Heart left ventricle (tissue), 16 donors: ENCODE measurements at places on chromosomes 1 and 21.
A peak's percentile ranks its signal among the peaks of the same experiment; 100 is the strongest.

- H3K4me3 ChIP-seq = no peak overlapping the region
- no peak for DNase-seq
- H3K27ac ChIP-seq = no peak overlapping the region
- H3K36me3 ChIP-seq = no peaks in the 10 kb centered on the region
Measured at GRCh38 chr1:38424677-38425076, 378.1 kb upstream of the POU3F1 start.

GRCh38 chr1:206422525-206422924 lies 47.8 kb upstream of the IKBKE start:
- H3K27ac ChIP-seq = no peak overlapping the region
- H3K4me3 ChIP-seq = no peak overlapping the region
- no peak for DNase-seq
- no peaks in the 10 kb centered on the region for H3K4me1 ChIP-seq
- H3K27me3 ChIP-seq = no peaks in the 10 kb centered on the region

- no peak for DNase-seq
- peaks cover 19% of the 10 kb centered on the region for H3K4me1 ChIP-seq
- H3K27ac ChIP-seq = no peak overlapping the region
Measured at GRCh38 chr21:35568643-35569042, 491.7 kb downstream of the SETD4 start.

- H3K4me3 ChIP-seq = no peak overlapping the region
- peaks cover 42% of the 10 kb centered on the region for H3K4me1 ChIP-seq
- peak overlapping the region; percentile 78 for H3K27ac ChIP-seq
- peak; percentile 66 for DNase-seq
- H3K36me3 ChIP-seq = no peaks in the 10 kb centered on the region
Measured at GRCh38 chr1:182259229-182259872, 132.2 kb downstream of the GLUL start.

DNA sequence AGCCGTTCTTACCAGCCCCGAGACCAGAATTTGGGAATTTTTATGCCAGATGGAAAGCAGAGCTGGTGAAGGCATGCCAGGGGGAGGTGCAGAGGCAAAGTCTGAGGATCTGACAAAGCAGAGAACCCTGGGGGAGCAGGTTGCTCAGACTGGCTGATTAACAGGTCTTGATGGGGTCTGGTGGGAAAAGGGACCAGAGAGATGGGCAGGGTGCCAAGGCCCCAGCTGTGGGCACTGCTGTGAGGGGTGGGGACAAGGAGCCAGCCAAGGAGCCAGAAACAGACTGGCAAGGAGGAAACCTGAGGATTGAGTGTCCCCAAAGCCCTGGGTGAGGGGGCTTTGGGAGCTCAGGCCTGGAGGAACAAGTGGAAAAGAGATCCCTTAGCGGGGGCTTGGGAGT lies 21.4 kb downstream of the RPS6KA1 start:
- no peaks in the 10 kb centered on the region for H3K27me3 ChIP-seq
- no peak overlapping the region for H3K4me3 ChIP-seq
- peaks cover 2% of the 10 kb centered on the region for H3K36me3 ChIP-seq
- H3K4me1 ChIP-seq = peaks cover 25% of the 10 kb centered on the region
- DNase-seq = no peak

GRCh38 chr1:215704089-215704860 lies 137.2 kb downstream of the KCTD3 start:
- no peaks in the 10 kb centered on the region for H3K36me3 ChIP-seq
- no peaks in the 10 kb centered on the region for H3K27me3 ChIP-seq
- no peak for DNase-seq
- no peak overlapping the region for H3K27ac ChIP-seq
- no peaks in the 10 kb centered on the region for H3K4me1 ChIP-seq

DNA sequence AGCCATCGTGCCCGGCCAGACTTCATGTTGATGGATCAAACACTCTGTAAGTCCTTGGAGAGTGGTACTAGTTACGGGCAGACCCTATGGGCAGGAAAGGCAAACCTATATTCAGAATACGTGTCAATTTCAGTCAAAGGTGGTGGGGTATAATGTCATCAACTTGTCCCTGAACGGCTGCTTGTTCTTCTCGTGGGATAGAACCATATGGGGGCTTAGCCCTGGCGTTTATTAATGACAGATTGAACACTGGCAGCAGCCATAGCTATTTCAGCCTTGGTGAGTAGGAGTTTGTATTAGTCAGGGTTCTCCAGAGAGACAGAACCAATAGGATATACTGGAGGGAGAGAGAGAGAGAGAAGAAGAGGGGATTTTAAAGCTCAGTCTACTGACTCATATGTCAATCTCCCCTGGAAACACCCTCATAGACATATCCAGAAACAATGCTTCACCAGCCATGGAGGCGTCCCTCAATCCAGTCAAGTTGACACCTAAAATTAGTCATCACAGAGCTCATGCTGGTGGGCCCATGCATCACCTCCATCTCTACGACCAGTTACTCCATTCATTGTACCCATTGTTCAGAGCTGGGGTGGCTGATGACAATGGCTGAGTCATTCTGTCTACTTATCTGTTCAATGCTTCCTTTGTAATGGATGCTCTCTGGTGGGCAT lies 16.1 kb upstream of the AQP10 start:
- no peak overlapping the region for H3K4me3 ChIP-seq
- H3K27ac ChIP-seq = no peak overlapping the region
- no peaks in the 10 kb centered on the region for H3K36me3 ChIP-seq
- H3K4me1 ChIP-seq = no peaks in the 10 kb centered on the region
- no peak for DNase-seq
- no peaks in the 10 kb centered on the region for H3K27me3 ChIP-seq

DNA sequence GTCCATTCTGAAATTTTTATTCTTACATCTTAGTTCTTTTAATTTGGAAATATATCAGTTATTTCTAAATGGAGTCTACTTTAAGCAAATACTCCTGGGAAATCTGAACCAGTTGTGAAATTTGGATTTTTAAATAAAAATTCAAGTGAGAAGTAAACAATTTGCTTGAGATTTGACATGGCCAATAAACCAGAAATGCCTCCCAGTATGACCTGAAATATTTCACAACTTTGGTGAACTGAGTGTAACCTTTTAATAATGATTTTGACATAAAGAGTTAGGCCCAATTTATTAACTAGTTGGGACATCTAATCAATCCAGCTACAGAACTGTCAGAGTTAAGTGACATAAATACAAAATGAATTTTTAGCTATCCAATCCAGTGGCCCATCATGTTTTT lies 192.0 kb downstream of the ZC3H11B start:
- no peak overlapping the region for H3K27ac ChIP-seq
- H3K4me3 ChIP-seq = no peak overlapping the region
- H3K36me3 ChIP-seq = no peaks in the 10 kb centered on the region
- no peaks in the 10 kb centered on the region for H3K4me1 ChIP-seq
- DNase-seq = no peak

DNA sequence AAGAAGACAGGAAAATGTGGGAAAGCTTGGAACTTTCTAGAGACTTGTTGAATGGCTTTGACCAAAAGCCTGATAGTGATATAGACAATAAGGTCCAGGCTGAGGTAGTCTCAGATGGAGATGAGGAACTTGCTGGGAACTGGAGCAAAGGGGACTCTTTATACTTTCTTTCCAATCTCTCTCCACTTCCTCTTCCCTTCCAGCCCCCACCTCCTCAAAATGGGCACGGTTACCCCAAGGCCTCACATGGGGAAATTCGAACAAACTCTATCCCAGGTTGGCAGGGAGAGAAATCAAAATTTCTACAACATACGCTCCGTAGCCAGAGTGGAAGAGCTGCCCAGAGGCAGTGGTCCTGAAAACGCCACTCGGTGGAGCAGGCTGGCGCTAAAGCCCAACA lies 15.2 kb downstream of the PPT1 start:
- DNase-seq = no peak
- no peak overlapping the region for H3K27ac ChIP-seq
- no peak overlapping the region for H3K4me3 ChIP-seq
- H3K4me1 ChIP-seq = peaks cover 58% of the 10 kb centered on the region
- no peaks in the 10 kb centered on the region for H3K27me3 ChIP-seq
- H3K36me3 ChIP-seq = peaks cover 56% of the 10 kb centered on the region

DNA sequence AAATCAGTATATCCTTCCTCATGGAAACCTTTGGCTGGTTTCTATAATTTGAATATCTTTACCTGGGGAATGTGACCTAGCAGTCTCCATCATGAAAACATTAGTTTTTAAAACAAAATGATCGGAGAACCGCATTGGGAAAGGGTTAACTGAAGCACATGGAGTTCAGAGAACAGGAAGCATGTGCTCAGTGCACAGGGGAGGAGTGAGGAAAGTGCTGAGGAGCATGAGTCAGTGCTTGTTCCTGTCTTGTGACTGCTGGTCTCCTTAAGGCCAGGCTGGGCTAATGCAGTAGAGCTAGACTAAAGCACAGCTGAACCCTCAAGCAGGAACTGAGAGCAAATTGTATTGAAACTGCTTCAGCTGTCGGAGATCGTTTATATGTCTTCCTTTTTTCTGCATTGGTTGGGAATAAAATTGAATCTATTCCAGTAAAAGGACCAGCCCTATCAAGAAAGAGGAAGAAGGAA lies 5.8 kb downstream of the IFI16 start:
- H3K36me3 ChIP-seq = peaks cover 60% of the 10 kb centered on the region
- H3K27me3 ChIP-seq = no peaks in the 10 kb centered on the region

DNA sequence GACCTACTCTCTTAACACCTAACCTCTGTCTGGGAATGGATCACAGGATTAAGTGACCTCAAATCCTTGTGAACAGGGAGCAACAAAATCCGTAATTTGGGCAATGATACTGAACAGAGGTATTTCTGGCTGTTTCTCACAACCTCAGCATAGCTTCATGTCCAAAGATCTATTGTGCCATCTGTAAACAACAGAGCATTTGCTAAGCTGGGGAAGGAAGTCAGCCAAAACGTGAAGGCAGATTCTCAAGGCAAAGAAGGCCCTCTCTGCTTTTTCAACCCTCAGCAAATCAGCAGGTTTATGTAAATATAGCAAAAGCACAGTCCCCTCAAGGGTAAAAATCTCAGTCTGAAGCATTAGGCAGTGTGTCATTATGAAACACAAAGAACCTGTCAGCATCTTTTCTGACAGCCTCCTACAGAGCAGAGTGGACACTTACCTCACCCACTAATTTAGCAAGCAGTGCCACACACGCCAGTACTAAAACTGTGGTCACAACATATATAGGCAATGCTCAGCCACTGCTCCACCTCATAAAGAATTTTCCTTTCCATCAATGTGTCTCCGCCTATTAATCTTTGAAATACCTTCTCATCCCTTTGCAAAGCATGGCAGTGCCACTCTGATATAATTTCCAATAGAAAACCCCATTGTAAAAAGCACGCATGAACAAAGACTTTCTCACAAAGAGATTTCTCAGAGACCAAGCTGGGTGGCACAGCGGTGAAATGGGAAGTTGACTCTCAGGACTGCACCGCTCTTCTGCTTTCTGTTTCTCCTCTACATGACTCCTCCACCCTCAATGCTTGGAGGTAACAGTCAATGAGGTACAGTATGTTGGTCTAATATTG lies 188.0 kb downstream of the RERE start:
- H3K27me3 ChIP-seq = no peaks in the 10 kb centered on the region
- H3K4me1 ChIP-seq = peaks cover 49% of the 10 kb centered on the region
- H3K27ac ChIP-seq = no peak overlapping the region
- H3K36me3 ChIP-seq = no peaks in the 10 kb centered on the region
- H3K4me3 ChIP-seq = no peak overlapping the region
- no peak for DNase-seq

GRCh38 chr21:40902299-40902698 lies 55.3 kb upstream of the DSCAM start:
- peaks cover 7% of the 10 kb centered on the region for H3K4me1 ChIP-seq
- DNase-seq = no peak
- H3K27ac ChIP-seq = peak overlapping the region; percentile 42
- no peak overlapping the region for H3K4me3 ChIP-seq
- H3K36me3 ChIP-seq = no peaks in the 10 kb centered on the region
- H3K27me3 ChIP-seq = no peaks in the 10 kb centered on the region

- H3K27ac ChIP-seq = no peak overlapping the region
- H3K36me3 ChIP-seq = no peaks in the 10 kb centered on the region
- H3K4me1 ChIP-seq = no peaks in the 10 kb centered on the region
- H3K4me3 ChIP-seq = no peak overlapping the region
- DNase-seq = no peak
Measured at GRCh38 chr21:31895077-31895835, 22.4 kb downstream of the HUNK start.

DNA sequence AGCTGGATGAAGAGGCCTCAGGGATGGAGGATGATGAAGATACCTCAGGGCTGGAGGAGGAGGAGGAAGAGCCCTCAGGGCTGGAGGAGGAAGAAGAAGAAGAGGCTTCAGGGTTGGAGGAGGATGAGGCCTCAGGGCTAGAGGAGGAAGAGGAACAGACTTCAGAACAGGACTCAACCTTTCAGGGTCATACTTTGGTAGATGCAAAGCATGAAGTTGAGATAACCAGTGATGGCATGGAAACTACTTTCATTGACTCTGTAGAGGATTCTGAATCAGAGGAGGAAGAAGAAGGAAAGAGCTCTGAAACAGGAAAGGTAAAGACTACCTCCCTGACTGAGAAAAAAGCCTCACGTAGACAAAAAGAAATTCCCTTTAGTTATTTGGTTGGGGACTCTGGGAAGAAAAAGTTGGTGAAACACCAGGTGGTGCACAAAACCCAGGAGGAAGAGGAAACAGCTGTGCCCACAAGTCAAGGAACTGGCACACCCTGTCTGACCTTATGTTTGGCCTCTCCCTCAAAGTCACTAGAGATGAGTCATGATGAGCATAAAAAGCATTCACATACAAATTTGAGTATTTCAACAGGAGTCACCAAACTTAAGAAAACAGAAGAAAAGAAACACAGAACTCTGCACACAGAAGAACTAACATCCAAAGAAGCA lies 15.4 kb downstream of the L1TD1 start:
- no peaks in the 10 kb centered on the region for H3K4me1 ChIP-seq
- no peaks in the 10 kb centered on the region for H3K36me3 ChIP-seq
- no peak for DNase-seq
- H3K27ac ChIP-seq = no peak overlapping the region
- no peak overlapping the region for H3K4me3 ChIP-seq

DNA sequence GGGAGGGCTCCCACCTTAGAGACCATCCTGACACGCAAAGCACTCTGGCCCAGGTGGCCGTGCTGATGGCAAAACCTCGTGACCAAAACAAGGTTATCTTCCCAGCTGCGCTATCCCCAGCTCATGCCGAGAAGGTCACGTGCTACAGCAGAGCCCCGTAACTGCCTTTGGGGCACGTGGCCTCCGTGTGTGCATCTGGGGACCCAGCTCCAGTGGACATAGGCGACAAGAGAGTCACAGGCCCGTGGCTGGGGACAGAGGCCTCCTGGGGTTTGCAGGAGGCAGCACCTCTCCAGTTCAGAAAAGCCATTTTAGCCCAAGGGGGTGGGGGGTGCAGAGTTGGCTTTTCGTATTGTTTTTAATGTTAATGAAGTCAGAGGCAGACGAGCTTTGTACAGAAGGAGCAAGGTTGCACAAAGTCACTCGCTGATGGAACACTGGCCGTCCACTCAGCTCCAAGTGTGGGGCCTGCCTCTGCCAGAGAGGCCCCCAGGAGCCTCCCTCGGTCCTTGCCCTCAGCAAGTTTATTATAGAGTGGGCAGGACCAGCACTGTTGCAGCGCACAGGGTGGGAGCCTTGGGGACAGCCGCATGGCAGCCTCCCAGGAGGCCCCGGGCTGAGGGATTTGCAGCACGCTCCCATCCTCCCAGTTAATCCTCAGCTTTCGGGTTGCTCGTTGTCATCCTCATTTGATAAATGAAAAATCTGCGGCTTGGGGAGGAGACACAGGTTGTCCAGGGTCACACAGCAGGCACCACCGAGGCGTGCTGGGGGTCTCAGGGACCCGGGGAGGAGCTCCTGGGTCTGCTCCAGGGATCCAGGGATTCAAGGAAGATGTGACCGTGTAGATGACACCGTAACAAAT lies 8.0 kb upstream of the PDE9A start:
- no peak overlapping the region for H3K4me3 ChIP-seq
- no peak overlapping the region for H3K27ac ChIP-seq
- H3K36me3 ChIP-seq = no peaks in the 10 kb centered on the region
- H3K4me1 ChIP-seq = no peaks in the 10 kb centered on the region
- DNase-seq = no peak
- no peaks in the 10 kb centered on the region for H3K27me3 ChIP-seq
